Activated T-helper 1 cell treated with Interleukin-2 at 50 U/mL for 16 hours (primary cell): ENCODE measurements at places on chromosomes 5 and 9.

DNA sequence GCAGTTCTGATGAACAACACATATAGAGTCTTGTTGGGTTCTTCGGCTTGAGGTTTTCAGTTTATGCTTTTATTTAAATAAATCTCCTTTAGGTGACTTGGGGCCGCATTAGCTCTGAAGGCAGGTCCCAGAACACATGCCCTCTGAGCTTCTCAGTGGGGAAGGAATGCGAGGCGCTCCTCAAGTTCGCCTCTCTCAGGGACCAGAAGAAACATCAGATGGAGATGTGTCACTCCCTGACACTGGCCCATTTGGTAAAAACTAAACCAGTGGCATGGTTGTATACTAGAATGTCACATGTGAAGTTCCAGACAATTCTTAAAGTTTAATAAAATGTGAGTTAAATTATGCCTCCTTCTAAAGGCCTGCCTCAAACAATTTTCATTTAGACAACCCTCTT lies 1.9 kb downstream of the MACROH2A1 start:
- DNase-seq, result no peak

- no peak for DNase-seq
Observed at GRCh38 chr5:124996764-124997077, 250.3 kb upstream of the ZNF608 start.

DNA sequence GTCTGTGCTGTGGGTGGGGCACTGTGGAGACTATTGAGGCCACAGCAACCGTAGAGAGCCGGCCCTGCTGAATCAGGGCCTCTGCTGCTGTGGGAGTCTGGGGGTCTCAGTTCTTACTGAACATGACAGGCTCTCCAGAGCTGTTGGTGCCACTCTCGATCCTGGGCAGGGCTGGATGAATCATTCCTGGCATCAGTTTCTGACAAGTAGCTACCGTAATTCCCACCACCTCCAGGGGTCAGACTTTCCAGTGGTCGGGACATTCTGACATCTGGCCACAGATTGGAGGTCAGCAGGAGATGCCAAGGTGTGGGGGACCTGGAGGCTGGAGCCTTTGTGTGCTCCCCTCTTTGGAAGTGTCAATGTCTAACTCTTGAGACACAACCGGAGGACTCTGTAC lies 188.4 kb downstream of the IRX2 start:
- no peak for DNase-seq

DNA sequence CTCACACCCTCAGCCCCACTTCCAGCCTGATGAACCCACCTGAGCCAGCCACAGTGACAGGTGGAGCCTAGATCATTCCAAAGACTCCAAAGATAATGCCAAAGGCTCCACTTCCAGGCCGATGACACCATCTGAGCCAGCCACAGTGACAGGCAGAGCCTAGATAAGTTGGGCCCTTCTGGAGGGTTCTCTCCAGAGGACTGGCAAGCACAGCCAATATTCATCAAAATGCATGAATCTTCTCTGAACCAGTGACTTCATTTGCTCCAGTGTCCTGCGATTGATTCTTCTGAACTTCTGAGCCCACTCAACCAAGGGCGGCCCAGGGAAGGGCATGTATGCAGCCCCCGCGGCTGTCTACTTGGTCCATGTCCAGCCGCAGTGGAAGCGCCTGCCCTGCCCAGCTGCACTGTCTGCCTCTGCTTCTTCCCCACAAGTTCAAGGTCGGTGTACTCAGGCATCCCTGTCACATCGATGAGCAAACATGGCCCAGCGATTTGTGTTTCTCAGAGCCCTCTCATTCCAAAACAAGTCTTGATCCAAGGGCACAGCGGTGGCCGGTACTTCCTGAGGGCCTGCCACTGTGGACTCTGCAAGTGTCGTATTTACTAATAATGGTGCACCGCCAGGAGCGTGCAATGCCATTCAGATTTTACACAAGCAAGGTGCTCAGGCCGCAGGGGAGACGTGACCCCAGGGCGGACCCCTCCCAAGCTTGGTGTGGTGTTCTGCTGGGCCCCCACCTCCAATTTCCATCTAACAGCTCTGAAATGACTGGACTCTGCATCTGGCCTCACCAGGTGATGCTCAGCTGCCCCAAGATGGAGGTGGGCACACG lies 107.0 kb downstream of the VAV2 start:
- no peak for DNase-seq

DNA sequence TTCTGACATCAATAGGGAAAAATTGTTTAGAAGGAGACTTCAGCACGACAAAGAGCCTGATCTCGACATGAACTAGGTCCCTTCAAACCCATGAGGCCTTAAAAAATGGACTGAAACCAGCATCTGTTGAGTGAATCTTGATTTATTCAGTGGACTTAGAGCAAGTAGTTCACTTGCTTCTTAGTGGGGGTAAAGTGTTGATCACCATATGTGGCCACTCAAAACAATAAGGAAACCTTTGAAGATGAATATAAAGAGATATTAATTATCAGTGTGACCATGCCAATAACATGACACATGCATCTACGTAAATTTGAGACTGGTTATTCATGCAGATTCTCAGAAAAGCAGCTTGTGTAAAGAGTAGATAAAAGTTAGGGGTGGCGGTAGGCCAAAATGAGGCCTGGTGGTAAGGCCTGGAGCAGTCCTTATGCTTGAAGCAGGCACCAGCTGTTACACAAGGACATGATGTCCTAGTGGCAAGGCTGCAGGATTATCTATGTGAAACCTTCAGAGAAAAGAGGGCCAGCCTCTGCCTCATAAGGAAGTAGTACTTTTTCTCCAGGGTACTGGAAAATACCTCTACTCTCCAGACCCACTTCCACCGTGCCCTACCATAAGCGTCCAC lies 61.3 kb downstream of the S1PR3 start:
- no peak for DNase-seq

DNA sequence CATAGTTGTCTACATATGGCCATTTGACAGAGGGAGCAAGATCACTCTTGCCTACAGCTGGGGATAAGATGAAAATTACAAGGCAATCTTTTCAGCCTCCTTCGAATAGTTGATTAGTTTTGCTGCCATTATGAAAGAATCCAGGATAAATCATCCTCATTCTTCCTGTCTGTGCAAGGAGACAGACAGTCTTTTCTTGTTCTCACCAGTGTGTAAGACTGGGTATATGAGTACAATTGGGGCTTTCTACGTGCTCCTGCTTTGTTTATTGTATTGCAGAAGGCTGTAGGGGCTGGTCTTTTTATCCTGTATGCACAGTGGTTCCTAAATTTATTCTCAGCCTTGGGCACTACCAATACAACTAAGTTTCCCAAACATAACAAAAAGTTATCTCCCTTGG lies 76.8 kb downstream of the SPEF2 start:
- no peak for DNase-seq

- no peak for DNase-seq
Observed at GRCh38 chr5:39500551-39501175, 75.9 kb upstream of the DAB2 start.

GRCh38 chr5:142569905-142570304 lies 116.0 kb downstream of the FGF1 start:
- DNase-seq, result no peak

- no peak for DNase-seq
Observed at GRCh38 chr5:155275222-155275621, 261.7 kb downstream of the KIF4B start.
